Activated naive CD4-positive, alpha-beta T cell treated with Interleukin-2 at 50 U/mL for 16 hours (primary cell): ENCODE measurements at places on chromosomes 7 and 10.

GRCh38 chr10:49023752-49024151 is 84.1 kb upstream of the LRRC18 start:
- no peak for DNase-seq

GRCh38 chr7:100369105-100369504 is 4.2 kb upstream of the PILRA start:
- no peak for DNase-seq

- DNase-seq, result no peak
Observed at GRCh38 chr10:60948851-60949250, 4.9 kb upstream of the RHOBTB1 start.

DNA sequence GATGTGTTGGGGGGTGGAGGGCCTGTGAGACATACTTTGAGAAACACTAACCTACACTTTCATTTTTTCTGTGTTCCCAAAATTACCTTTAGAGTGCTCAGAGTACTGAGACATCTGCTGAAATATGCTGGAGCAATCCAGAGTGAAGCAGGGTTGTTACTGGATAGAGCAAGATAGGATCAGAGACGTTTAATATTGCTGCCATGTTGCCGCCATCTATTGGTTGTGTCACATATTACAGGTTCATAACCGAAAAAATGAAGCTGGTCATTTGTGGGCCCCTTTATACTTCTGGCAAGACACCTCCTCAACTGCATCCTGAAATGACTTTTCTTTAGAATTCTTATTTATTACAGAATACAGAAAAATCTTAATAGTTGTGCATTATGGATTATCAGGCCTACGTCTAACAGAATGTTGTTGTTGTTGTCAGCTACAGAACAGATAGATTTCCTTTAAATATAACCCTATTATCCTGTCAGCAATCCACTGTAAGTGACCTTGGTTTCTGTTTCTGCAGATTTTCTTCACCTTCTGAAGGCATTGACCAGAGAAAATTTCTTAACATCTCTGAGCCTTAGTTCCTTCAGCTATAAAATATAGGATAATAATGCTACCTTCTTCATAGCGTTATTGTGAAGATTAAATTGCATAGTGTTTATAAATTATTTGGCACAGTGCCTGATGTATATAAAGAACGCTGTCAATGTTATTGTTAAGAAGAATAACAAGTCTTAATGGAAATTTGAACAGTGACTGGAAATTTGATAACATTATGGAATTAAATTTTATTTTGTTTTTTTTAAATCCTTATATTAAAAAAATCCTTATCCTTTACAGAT is 16.2 kb upstream of the DLD start:
- DNase-seq, result peak; percentile 29

DNA sequence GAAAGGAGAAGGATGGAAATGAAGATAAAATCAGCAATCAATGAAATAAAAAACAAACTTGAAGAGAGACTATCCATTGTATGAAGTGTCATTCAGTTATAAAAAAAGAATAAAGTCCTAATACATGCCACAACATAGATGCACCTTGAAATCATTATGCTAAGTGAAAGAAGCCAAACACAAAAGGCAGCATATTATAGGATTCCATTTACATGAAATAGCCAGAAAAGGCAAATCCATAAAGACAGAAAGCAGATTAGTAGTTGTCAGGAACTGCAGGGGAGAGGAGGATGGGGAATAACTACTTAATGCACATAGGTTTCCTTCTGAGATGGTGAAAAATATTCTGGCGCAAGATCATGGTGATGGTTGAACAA is 6.6 kb upstream of the PON1 start:
- DNase-seq, result no peak
